ENCODE measurements at places on chromosomes 11 and 22.
A peak's percentile ranks its signal among the peaks of the same experiment; 100 is the strongest.

GRCh38 chr22:25084405-25085107, 115.1 kb upstream of the CRYBB3 start:
- DNase-seq = no peak

- DNase-seq = no peak
These were observed 477.9 kb downstream of the MIAT start for GRCh38 chr22:27135031-27135981.

DNA sequence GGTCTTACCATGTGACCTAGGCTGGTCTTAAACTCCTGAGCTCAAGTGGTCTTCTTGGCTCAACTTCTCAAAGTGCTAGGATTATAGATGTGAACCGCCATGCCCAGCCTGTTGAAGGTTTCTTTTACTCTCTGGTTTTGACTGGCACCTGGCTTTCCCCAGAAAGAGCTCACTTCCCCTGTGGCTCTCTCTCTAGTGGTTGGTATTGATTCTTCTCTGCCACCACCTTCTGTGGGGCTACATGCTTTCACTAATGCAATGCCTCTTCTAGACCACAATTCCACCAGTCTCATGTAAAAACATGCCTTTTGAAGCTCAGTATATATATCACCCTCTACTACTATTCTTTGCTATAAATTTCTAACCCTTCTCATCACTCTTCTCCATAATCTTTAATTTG, 67.2 kb downstream of the CCDC83 start:
- no peak for DNase-seq

DNA sequence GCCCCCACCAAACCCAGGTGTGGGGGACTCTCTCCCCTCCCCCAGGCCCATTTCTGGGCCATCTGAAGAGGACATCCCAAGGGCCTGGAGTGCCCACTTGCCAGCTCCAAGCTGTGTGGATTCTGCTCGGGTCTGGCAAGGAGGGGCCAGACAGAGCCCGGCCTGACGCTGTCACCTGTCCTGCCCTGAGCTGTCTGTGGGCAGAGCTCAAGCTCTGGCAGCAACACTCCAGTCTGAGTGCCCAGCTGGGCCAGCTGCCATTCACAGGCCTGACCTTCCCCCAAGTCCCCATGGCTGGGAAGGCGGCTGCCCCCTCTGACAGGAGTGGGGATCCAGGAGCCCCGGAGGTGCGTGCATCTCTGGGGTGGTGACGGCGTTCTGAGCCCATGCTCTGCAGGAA, 6.2 kb upstream of the PIM3 start:
- DNase-seq = no peak

GRCh38 chr11:93498161-93498560, 45.0 kb downstream of the SMCO4 start:
- no peak for DNase-seq

GRCh38 chr11:6371825-6372224, 18.4 kb upstream of the SMPD1 start:
- DNase-seq = no peak

- DNase-seq = peak; percentile 9
These were observed 17.4 kb downstream of the OR4D9 start for GRCh38 chr11:59528711-59529110.

- no peak for DNase-seq
These were observed 958 bp upstream of the TUT1 start for GRCh38 chr11:62592146-62592815.

DNA sequence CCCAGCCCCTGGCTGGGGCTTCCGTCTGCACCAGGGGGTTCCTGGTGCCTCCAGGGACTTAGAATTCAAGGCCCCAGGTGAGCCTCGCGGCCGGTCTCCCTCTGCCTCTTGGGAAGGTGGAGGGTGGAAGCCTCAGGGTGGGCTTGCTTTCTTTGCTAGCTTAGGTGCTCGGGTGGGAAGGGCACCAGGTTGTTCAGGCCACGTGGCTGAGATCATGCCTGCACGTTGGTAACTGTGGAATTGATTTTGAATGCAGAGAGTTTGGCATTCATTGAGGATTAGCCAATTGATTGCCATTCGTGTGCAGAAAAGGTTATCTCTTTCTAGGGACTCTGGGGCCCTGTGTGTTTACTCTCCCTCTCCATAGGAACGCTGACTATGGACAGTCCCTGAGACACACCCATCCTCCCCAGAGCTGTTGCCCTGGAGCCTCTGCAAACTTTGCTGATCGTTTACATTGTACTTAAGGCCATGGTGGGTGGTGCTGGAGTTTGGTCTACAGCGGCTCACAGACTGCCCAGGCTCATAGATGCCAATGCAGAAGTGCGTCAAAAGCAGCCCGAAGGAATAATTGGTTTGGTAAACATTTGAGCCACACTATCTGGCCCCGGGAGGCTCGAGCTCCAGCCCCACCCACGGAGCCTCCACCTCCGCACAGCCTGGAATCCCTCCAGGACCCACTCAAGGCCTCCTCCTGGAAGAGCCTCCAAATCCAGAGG, 1457.7 kb downstream of the BRD1 start:
- DNase-seq = peak; percentile 64

GRCh38 chr11:87035976-87036583, 1.7 kb upstream of the TMEM135 start:
- DNase-seq = no peak

DNA sequence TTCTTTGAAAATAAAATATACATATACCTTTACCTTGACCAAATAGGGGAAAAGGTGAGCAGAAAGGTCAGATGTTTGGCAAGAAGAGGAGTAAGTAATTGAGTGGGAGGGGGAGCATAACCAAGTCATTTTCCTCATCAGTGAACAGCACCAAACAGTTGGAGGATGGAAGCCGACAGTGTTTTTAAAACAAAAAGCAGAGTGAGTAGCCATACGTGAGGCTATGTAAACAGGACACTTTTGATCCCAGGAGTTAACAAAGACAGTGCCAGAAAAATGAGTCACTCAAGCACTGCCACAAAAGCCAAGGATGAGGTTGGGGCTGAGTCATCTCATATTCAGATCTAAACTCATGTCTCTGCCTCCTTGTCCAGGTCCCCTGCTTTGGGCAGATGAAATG, 734.7 kb downstream of the KCNA4 start:
- DNase-seq = no peak

GRCh38 chr11:59678118-59678812, 9.4 kb upstream of the PATL1 start:
- no peak for DNase-seq

- no peak for DNase-seq
These were observed 758 bp downstream of the PDXP start for GRCh38 chr22:37659066-37659896.

DNA sequence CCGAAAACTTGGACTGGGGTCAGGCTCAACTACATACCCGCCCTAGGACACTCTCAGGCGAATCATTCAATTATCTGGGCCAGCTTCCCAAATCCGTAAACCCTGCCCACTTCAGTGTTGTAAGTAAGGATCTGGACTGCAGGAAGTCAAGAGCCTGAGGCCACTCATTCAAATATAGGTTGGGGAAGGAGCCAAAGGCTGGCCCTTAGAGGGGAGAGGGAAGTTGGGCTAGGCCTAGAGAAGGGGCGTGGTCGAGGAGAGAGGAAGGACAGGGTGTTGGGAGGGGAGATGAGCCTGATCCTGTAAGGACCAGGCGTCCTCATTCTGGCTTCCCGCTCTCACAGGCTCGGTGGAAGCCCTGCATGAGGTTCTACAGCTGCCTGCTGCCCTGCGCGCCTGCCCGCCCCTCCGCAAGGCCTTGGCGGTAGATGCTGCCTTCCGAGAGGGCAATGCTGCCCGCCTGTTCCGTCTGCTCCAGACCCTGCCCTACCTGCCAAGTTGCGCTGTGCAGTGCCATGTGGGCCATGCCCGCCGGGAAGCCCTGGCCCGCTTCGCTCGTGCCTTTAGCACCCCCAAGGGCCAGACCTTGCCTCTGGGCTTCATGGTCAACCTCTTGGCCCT, 3.0 kb downstream of the SAC3D1 start:
- DNase-seq = peak; percentile 61

DNA sequence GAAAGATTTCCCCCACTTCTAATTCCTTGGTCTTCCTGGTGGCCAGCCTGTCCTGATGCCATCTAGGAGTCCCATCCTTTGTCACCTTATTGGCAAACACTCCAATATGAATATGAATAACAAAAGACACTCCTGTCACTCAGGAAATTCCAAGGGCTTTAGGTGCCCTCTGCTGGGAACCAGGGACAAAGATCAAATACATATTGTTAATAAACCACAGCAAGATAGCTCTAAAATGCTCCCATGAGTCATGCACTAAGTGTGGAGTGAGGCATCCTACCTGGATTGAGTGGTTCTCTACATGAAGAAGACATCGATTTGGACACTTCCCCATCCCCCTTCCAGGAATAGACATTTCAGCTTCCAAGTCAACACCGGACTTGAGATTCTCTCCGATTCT, 823.6 kb downstream of the TBC1D22A start:
- DNase-seq = no peak

- no peak for DNase-seq
These were observed 534.8 kb downstream of the BRD1 start for GRCh38 chr22:49292909-49293308.

GRCh38 chr22:41557401-41558240, 3.2 kb upstream of the CSDC2 start:
- peak; percentile 35 for DNase-seq

GRCh38 chr11:64185693-64186491, at the start of gene STIP1:
Gene STIP1, plus strand, starts transcription at chr11:64186171. Its CDS starts 91 bp downstream, at chr11:64186262.
- peak; percentile 100 for DNase-seq

DNA sequence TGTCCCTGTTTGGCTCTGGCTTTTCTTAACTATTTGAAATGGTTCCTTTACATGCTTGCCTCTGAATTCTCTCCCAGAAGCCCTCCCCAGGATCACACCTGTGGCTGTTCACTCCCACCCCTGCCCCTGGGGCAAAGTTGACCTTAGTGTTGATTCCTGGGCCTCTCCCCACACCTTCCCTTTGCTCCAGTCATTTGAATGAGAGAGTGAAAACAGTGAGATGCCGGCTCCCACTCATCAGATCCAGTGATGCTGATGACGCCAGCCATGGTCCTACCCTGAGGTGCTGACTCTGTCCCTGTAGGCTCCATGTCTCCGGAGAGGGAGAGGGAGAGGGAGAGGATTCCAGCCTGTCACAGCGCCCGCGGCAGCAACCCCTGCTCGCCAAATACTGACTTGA, 40.7 kb downstream of the LRP5 start:
- DNase-seq = peak; percentile 82

GRCh38 chr11:41413843-41414242, 45.6 kb downstream of the LRRC4C start:
- DNase-seq = no peak

DNA sequence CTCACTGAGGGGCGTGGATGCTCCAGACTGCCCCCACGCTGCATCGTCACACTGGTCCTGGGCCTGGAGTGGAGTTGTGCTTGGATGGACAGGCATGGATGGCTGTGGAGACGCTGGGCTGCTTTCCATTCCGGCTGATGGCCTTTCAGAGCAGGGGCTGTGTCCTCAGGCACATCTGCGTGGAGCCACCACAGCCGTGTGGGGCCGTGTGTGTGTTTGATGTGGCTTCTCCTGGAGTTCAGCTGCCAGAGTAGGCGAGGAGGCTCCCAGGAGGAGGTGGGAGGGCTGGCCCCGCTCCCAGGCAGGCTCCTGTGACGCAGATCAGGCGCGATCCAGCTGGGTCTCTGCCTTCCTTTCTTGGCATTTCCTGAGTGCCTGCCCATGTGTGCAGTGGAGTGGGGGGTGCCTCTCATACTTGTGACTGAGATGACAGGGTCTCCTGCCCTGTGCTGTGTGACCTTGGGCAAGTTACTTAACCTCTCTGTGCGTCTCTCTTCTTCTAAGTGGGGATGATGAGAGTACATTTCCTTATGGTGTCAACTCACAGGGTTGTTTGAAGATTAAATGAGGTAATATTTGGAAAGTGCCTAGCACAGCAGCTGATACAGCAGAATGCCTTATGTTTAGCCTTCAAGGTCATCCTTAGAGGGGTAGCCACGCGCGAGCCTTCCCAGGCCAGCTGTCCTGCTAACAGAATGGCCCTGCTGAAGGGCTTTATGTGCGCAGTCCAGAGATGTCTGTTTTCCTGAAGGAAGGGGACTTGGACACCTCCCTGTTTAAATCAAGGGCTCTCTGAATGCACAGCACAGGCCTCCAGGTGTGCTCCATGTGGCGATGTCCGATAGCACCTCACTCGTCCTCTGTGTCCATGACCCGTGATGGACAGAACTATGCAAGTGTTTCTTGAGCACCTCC, 33.5 kb downstream of the GLB1L2 start:
- DNase-seq = no peak

- no peak for DNase-seq
These were observed 110.2 kb downstream of the TEAD1 start for GRCh38 chr11:12784445-12784844.

GRCh38 chr11:12377106-12377823, at the start of gene PARVA:
Gene PARVA, plus strand, starts transcription at chr11:12377571. Its CDS starts 77 bp downstream, at chr11:12377648.
- DNase-seq = peak; percentile 90

GRCh38 chr11:11584937-11585336, 36.9 kb downstream of the GALNT18 start:
- no peak for DNase-seq

GRCh38 chr11:73218106-73218829, at the start of gene P2RY2:
Gene P2RY2, plus strand, starts transcription at chr11:73218281. Its CDS starts 15,879 bp downstream, at chr11:73234160.
- DNase-seq = peak; percentile 79

DNA sequence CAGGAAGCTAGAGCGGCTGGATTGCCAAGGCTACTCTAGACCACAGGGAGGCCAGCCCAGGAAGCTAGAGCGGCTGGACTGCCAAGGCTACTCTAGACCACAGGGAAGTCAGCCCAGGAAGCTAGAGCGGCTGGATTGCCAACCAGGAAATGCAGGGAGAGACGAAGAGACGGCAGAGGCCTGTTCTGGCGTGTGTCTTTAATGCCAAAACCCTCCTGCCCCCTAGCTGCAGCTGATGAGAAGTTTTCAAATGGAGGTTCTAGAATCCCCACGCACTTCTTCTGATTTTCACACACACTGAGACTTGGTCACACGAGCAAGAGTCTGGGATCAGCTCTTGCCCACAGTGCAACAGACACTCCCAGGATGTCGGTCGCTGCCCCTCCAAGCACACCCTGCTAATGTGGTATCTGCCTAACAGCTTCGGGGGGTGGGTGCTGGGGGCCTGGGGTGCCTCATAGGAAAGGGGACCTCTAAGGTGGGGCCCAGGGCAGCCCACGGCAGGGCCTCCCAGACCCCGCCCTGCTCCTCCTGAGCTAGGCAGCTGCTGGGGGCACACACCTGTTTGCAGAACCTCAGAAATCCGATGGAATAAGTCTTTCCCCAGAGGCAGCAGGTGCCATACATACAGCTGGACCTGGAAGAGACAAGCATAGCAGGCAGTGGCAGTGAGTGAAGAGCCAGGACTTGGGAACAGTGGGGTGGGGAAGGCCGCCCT, 28.5 kb downstream of the MAFF start:
- peak; percentile 59 for DNase-seq

DNA sequence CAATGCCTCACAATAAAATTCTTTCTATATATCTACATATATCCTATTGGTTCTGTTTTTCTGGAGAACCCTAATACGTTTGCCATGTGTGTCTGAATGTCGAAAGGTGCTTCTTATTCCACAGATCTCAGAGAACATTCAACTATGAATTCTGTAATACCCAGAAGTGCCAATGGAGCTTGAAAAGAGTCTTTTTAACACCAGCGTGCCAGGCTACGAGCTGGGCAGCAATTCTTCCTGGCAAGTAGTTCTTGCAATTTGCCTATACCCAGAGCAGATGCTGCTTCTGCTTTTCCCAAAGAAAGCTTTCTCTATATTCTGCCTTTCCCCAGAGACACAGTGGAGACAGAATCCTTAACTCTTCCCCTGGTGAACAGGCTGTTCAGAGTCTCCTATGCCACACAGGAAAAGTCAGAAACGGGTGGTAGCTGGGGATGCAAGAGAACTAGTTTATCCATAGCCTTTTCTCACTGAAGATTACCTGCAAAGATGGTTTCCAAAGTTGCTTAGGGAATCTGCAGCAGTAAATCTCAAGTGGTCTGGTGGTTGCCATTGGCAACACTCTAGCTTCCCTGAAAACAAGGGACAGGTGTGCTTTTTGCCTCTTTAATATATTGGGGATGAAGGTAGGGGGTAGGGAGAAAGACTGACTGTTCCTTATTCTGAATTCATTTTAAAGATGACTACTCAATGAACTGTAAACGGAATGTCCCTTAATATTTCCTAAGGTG, 16.8 kb upstream of the PAFAH1B2 start:
- no peak for DNase-seq

Measured in ELF-1 (cell line).